ENCODE measurements at places on chromosomes 2 and 18.

DNA sequence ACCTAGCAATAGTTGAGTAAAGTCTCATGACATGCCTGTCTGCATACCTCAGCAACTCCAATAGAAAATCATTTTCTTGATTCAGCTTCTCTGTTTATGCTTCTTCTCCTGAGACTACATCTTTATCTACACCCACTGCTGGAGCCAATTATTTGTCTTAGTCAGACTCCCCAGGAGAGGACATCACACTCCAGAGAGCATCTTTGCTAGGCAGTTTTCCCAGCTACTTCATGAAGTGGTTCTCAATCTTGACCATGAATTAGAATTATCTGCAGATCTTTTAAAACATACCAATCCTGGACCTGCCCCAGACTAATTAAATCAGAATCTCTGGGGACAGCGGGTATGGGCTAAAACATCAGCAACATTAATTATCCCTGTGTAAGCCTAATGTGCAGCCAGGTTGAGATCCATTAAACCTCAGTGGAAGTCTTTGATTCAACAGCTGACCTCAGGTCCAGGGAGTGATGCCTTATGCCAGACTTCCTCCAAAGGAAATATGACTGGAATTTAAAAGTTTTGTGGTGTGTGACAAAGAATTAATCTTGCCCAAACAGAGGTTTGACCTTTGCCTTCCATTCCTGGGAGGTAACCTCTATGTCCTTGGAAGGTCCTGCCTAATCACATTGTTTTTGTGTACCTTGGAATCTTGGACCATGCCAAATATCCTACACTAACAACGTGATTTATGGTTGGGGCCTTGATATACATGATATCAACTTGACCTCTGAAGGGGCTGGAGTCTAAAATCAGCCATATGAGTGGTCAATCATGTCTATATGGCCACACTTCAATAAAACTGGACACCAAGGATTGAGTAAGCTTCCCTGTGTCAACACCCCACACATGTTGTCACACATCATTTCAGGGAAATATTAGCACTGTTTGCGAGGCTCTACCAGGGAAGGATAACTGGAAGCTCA is 99.3 kb upstream of the DNAJC10 start:
- no peak for DNase-seq

DNA sequence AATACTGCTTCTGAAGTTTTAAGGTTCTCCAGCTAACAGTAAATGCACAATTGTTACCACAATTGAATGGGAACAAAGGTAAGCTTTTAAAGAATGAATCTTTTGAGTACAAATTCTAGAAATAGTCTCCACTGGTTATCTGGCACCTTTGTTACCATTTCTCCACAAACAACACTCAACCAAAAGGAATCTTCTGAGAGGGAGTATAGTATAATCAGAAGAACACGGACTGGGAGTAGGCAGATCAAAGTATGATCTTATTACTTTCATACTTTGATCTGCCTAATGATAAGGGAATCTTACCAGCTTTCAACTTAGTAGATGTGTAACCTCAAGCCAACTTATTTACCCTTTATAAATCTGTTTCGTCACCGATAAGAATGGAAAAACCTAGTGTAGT is 1.4 kb downstream of the CEP76 start:
- DNase-seq: no peak

DNA sequence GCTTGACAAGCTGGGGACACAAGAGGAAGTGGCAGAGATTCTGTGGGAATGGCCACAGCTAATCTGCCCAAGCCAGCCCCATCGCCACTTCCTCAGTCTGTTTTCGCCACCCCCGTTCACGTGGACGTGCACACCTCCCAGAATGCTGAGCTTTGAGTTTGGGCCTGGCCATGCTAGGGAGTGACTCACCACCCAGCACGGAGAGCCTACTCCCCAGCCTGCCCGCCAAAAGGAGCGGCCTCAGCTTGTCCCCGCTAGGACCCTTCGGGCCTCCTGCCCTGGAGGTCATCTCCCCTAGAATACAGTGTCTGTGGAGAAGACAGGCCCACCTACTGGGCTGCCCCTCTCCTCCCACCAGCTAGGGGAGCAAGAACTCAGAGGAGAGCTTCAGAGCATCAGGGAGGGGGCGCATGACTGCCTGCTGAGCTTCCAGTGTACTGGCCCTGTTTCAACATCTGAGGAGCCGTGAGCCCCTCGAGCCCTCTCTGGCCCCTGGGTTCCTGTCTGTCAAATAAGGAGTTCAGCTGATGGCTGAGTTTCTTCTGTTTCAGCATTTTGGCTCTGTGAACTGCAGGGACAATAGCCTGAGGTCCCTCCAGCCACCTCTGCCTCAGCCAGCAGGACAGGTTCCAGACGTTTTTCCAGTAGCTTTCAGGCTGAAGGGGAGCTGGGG is 5.1 kb downstream of the SLC35F6 start:
- no peak for DNase-seq

- DNase-seq: no peak
Observed at GRCh38 chr2:163405298-163405697, 330.5 kb downstream of the FIGN start.

- peak; percentile 30 for DNase-seq
Observed at GRCh38 chr2:204871231-204871953, 326.1 kb downstream of the PARD3B start.

DNA sequence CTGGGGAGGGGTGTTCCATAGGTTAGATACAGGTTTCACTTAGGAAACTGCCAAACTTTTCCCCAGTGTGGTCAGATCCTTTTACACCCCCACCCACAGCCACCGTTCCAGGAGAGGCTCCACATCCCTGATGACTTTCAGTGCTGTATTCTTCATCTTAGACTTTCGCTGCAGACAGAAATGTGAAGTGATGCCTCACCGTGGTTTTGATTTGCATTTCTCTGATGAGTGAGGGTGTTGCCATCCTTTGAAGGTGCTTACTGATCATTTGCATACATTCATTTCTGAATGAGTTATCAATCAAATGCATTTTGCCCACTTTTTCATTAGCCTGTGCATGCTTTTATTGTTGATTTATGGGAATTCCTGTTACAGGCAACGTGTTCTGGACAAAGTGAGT is 14.9 kb downstream of the COPS9 start:
- no peak for DNase-seq

GRCh38 chr18:48453330-48454066 is 44.3 kb upstream of the ZBTB7C start:
- DNase-seq: no peak

- no peak for DNase-seq
Observed at GRCh38 chr18:79484661-79485621, 89.2 kb downstream of the NFATC1 start.

GRCh38 chr2:134421556-134422328 is 167.9 kb downstream of the MGAT5 start:
- DNase-seq: no peak

Data from NCI-H510A treated with DMSO at 0.1 percent for 48 hours (cell line).